ENCODE measurements at places on chromosomes 1 and 21.

DNA sequence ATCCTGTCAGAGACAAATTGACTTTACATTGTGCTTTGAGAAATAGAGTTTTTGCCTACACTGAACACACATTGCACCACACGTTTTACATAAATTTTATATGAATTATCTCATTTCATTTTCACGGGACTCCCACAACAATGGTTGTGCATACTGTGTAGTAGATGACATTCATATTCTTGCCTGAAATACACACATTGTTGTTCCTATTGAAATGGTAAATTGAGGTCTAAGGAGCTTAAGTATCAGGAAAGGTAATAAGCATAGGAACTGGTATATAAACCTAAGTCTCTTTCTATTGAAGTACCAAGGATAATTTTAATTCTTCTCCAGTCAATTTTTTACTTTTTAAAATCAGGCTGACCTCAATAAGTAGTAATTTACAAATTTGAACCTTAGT is 473.7 kb upstream of the DEPDC1 start:
- no peak for DNase-seq

GRCh38 chr1:9211291-9211811 is 23.2 kb upstream of the H6PD start:
- no peak for DNase-seq

- no peak for DNase-seq
These were observed 62.0 kb downstream of the TRIM11 start for GRCh38 chr1:228344631-228345072.

DNA sequence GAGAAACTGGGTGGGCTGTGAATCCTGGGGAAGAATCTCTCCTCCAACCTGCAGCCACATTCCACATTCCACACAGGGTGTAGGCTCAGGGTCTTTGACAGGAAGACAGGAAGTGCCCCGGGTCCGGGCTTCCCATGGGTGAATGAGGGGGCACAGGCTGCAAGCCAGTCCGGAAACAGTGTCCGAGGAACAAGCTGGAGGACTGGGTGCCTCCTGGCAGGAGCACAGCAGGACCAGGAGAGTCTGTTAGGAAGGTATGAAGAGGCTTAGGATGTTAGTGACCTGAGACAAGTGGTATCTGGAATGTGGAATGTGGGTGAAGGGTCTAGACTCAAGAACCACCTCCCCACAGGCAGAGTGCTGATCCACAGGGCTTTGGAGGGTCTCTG is 121.0 kb upstream of the CD34 start:
- DNase-seq: no peak

DNA sequence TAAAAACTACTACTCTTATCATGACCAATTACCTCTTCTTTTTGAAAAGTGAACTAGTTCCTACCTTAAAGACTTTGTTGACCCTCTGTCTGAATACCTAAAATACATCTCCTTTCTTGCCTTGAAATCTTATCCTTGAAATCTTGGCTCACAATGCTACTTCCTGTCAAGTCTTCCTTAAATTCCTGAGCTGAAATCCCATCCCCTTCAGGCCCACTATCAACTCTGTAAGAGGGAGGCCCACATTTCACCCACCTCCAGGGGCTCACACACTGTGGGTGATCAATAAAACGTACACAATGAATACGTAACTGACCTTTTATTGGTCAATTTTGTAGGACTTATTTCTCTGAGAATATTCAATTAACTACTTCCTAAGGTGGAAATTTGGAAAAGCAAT is 88.0 kb downstream of the APP start:
- no peak for DNase-seq

- DNase-seq: no peak
These were observed 88.4 kb downstream of the PROX1 start for GRCh38 chr1:214075999-214076707.
